ENCODE measurements at places on chromosomes 5 and 9.
A peak's percentile ranks its signal among the peaks of the same experiment; 100 is the strongest.

- no peak for DNase-seq
These were observed 83.7 kb downstream of the PAX5 start for GRCh38 chr9:36950389-36950788.

- peak; percentile 44 for DNase-seq
These were observed 241.6 kb downstream of the ARHGEF28 start for GRCh38 chr5:73867345-73868335.

DNA sequence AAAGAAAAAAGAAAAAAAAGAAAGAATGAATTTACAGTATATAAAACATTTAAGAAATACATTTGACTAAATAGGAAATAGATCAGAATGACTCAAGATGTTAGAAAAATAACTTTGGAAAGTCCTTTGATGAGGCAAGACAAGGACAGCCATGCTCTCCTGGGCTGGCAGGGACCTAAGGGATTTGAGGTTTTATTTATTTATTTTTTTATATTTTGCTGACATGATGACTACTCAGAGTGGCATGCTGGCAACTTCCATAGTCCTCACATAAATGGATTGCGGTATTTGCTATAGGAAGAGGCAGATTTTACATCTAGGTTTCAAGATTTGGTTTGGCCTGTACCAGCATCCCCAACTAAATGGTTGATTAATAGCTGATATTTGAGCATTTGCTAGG is 17.7 kb downstream of the SLC28A3 start:
- DNase-seq: peak; percentile 42

DNA sequence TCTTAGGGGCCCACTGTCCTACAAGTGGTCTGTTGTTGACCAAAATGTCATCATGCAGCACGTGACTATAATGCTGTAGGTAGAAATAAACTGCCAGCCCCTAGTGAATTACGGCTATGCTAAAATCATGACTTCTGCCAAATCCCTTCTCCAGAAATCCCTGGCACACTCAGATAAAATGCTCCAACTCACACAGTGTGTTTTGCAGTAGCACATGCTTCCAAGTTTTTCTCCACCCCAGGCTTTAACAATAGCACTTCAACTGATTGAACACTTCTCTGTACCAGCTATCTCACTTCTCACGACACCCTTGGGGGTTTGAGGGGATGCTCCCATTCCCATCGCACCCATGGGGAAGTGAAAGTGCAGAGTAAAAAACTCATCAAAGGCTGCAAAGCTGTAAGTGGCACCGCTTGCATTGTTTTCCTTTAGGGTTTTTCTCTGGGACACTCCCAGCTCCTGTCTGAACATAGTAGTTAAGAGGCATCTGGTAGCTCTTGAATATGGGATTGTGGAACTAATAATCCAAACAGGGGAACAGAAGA is 151.0 kb upstream of the SLC24A2 start:
- DNase-seq: no peak

DNA sequence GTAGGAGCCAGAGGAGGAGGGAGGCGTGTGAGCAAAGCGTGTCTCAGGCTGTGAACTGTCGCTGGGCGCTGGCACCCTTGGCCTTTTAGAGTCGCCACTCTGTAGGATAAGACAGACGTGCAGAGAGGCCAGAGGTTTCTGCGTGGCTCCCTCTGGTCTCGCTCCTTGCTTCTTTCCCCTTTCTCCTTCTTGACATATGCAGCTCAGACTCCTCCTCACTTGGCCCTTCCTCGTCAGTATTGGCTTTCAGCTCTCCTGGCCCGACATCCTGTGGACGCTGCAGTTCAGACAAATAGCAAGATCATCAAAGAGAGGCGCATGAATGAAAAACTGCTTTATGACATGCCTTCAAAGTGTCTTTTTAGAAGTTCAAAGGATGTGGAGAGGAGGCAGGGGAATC is 116.8 kb upstream of the SPRY4 start:
- no peak for DNase-seq

DNA sequence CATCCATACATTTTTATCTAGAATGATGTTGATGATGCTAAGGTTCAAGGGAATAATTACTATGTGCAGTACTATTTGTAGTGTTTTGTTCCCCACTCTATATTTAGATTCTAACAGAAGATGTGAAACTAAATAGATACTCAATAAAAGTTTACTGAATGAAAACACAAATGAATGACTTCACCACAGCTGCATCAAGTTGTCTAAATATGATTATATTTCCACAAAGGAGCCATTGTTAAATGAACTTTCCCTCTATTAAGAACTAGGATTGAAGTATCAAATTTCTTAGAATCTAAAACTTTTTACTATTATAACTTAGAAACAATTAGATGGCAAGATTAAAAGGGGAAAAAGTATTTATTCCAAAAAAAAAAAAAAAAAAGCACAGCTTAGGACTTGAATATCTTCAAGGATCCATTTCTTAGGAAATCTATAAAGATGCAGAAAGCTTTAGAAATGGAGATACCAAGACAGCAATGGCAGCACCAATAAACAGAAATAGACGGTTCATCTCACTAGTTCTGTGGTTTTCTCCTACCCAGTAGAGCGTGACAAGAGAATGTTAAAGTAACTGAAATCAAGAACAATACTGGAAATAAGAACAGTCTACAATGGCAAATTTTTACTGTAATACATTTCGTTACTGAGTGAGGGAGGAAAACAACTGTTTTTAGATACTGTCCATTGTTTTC is 347.6 kb downstream of the EBF1 start:
- DNase-seq: no peak

GRCh38 chr5:173645437-173645807 is 29.0 kb upstream of the BOD1 start:
- DNase-seq: peak; percentile 49

- DNase-seq: peak; percentile 9
These were observed 741.5 kb upstream of the RGMB start for GRCh38 chr5:98031926-98032325.

- no peak for DNase-seq
These were observed 389.6 kb downstream of the KIAA0825 start for GRCh38 chr5:94228791-94229190.

- DNase-seq: no peak
These were observed 51.6 kb downstream of the AHRR start for GRCh38 chr5:372996-373709.

- DNase-seq: no peak
These were observed 64.7 kb upstream of the LARP1 start for GRCh38 chr5:154690488-154690887.

- no peak for DNase-seq
These were observed 30.0 kb upstream of the SUSD3 start for GRCh38 chr9:93028448-93029006.

GRCh38 chr9:80378669-80379293 is 807.0 kb downstream of the TLE4 start:
- DNase-seq: no peak

DNA sequence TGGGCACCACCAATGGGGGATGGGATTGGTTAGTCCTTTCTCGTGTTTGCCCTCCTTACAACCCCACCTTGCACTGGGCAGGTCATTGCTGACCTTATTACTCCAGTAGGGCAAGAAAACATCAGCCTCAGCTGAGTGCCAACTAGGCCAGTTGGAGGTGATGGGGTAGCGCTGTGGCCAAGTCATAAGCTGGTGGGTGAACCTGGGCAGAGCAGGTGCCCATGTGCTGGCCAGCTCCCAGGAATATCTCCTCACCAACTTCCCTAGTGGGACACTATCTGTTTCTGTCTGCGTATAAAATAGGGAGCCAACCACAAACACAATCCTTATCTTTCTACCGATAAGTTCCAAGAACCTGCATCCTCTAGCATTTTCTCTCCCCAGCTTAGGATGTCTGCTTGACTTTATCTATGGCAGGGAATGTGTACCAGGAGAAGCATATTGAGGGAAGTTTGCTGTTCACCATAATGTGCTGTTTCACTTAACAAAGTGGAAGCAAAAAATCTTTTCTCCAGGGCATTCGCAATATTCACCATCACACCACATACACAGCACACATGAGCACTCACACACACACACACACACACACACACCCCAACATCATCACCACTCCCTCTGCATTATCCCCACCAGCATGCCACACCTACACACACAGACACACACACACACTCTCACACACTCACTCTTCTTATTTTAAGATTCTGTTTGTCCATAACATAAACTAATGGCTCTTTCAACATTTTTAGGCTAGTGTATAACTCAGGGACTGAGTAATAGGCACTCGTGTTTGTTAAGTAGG is 390.0 kb downstream of the ENC1 start:
- no peak for DNase-seq

DNA sequence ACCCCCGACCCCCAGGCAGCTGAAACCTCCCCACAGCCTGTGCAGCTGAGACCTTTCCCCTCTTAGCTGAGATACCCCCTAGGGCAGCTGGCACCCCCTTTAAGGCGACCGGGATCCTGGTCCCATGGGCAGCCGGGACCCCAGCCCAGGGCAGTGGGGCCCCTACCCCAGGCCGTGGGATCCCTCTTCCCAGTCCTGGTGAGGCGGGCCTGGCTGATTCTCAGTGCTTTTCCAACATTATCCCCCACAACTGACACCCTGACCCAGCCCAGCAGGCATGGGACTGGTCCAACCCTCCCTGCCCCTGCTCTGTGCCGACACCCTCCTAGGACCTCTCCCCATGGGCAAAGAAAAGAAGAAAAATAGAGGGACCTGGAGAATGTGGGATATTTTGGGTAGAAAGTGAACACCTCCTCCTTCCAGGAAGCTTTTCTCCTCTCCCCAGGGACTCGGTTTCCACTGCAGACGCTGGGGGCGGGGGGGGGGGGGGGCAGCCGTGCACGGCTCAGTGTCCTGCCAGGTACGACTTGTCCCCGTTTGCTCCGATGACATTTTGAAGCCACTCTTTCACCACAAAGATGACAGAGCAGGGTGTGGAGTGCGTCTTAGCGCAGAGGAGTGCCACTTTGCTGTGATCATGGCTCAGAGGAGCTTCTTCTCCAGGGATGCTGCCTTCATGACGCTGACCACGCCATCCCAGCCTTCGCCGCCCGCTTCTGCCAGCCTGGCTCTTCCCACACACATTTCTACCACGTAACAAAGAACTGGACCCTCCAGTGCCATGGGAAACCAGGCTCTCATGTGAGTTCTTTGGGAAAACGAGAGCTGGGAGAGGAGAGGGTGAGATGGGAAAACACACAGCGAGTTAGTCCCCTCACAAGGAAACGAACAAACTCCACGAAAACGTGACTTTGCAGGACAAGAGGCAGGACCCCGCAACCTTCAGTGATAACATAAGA is 47.5 kb downstream of the MRPL36 start:
- no peak for DNase-seq

DNA sequence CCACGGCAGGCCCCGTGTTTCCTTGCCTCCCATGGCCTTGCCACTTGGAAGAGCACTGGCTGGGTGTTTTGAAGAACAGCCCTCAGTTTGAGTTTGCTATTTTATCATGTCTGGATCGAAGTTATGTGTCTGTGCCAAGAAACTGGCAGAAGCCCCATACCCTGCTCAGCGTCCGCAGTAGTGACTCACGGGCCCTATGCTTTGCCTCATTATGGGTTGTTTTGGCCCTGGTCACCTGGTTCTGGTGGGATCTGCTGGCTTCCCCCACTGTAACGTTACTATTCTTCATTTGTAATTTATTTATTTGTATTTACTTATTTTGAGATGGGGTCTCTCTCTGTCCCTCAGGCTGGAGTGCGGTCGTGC is 42.3 kb upstream of the NKD2 start:
- no peak for DNase-seq

DNA sequence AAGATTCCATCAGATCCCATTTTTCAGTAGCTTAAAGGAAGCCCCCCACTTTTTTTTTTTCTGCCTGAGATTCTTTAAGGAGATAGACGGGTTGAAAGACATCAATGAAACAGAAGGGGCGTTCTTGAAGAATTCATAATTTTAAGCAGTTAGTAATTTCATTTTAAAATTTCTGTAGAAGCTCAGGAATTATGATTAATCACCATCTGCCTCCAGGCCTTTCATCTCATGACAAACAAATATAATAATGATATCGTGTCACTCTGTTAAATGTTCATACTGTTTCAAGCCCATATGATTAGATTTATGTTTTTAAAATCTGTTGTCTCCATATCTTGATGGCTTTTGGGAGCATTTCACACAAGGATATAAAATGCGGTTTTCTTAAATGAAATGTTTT is 75.2 kb downstream of the NPR3 start:
- no peak for DNase-seq

DNA sequence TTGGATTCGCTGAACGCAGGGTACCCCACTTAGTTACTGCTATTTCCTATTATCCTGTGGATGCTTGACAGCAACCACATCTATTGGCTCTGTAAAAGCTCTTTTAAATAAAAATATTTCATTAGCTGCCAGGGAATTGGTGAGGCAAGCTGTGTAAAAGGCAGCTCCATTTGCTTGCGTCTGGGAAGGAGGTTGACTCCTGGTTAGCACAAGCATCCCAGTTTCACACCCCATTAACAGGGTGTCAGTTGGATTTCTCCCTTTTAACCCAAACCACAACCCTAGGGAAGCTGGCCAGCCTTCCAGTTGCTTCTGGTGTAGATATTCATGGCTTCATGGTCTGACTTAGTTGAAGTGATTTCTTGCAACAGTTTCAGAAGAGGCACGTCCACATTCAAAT is 151.0 kb downstream of the GPBP1 start:
- DNase-seq: no peak

DNA sequence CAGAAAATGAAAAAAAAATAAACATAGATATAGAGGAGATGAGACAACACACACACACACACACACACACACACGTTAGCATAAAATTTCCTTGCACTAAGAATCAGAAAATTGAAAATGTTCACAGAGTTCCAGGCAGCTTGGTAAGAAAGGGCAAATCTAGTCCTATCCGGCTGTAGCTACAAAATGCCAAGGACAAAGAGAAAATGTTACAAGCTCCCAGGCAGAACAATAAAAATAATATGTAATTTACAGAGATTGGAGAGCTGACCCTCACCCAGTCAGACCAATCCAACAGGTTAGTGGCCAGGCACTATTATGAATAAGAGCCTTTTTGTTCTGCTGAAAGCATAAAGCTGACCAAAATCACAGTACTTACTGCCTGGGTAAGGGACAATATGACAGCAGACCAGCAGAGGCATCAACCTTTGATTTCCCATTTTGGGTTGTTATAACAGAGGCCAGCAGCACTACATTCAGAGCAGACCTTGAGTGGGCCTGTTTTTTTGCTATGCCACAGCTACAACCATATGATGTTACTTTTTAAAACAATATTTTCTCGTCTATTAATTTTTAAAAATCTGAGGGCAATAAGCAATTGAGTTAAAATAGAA is 892.6 kb downstream of the TAF11L14 start:
- no peak for DNase-seq

- no peak for DNase-seq
These were observed 3.3 kb upstream of the FOXB2 start for GRCh38 chr9:77016121-77016525.
